ENCODE measurements at places on chromosomes 6 and 20. TPM values are rescaled to one million over a fixed set of nuclear protein-coding genes. Genes with fewer than 3 reads are reported as not detected.

DNA sequence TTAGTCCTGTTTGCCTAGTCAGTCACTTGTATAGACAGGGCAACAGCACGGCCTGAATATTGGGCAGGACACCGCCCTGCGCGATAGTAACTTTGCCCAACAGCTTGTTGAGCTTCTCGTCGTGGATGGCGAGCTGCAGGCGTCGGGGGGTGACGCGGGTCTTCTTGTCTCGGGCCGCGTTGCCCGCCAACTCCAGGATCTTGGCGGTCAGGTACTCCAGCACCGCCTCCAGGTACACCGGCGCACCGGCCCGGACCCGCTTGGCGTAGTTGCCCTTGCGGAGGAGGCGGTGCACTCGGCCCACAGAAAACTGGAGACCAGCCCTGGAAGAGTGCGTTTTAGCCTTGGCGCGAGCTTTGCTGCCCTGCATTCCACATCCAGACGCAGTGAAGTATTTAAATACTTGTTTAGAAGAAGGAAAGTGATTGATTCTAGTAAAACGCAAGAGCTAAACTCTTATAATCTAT lies 92.8 kb upstream of the BTN3A2 start:
- H3K27ac ChIP-seq: no peak overlapping the region
- peaks cover 6% of the 10 kb centered on the region for H3K27me3 ChIP-seq
- DNase-seq: no peak
- peaks cover 27% of the 10 kb centered on the region for H3K4me1 ChIP-seq
- no peak overlapping the region for H3K4me3 ChIP-seq

- H3K27me3 ChIP-seq: no peaks in the 10 kb centered on the region
- H3K4me1 ChIP-seq: no peaks in the 10 kb centered on the region
- no peaks in the 10 kb centered on the region for H3K36me3 ChIP-seq
- no peak for DNase-seq
Measured at GRCh38 chr6:154672086-154672485, 61.1 kb upstream of the SCAF8 start.

DNA sequence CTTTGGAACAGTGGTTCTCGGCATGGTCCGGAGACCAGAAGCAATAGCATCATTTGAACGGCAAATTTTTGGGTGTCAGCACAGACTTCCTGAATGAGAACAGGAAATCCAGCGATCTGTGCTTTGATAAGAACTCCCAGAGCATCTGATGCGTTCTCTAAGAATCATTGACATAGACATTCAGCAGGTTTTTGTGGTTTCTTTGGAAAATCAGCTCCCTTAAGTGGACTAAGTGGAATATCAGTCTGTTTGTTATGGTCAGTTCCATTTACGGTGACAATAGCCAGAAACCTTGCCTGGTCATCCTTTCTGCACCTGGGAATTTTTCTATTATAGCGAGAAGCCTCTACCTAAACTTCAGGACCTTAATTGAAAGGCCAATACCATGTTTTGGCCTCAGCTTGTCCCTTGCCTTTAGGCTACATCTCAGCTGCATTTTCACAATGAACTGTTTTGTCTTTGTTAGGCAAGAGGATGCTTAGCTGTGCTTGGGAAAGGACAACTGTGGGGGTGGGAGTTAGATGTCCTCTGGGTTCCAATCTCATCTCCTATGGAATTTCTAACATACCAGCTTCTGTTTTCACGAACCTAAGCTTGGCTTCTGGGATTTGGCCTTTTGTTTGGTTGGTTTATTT lies 299.7 kb downstream of the CDKAL1 start:
- H3K36me3 ChIP-seq: peaks cover 19% of the 10 kb centered on the region
- peaks cover 35% of the 10 kb centered on the region for H3K4me1 ChIP-seq
- H3K4me3 ChIP-seq: no peak overlapping the region
- H3K27me3 ChIP-seq: no peaks in the 10 kb centered on the region
- DNase-seq: no peak

DNA sequence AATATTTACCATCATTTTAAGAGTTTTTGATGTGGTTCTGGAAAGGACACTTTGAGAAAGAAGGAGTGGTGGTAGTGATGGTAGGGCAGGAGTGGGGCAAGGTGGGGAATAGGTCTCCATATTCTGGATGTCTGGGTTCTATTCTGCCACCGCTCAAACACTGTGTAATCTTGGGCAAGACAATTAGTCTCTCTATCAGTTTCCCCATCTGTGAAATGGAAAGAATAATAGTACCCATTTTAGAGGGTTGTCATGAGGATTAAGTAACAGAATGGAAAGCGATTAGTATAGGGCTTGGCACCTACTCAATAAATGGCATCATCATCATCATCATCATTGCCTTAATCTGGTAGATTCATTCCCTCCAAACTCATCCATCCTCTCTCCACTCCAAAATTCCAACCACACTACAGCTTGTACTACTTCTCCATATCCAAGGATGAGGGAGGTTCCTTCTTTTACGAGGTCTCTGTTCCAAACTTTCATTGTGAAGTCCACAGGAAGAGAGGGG lies 982 bp upstream of the GGT7 start:
- no peak for DNase-seq
- H3K27me3 ChIP-seq: no peaks in the 10 kb centered on the region
- peak overlapping the region; percentile 76 for H3K4me3 ChIP-seq
- H3K27ac ChIP-seq: peak overlapping the region; percentile 52
- peaks cover 5% of the 10 kb centered on the region for H3K36me3 ChIP-seq

LHFPL5 gene
- not detected for total RNA-seq

GRCh38 chr6:74346936-74347535 lies 651.0 kb downstream of the CD109 start:
- no peaks in the 10 kb centered on the region for H3K4me1 ChIP-seq
- H3K27ac ChIP-seq: no peak overlapping the region

NMBR gene
- total RNA-seq: not detected

- peaks cover 12% of the 10 kb centered on the region for H3K4me1 ChIP-seq
- peaks cover 93% of the 10 kb centered on the region for H3K27me3 ChIP-seq
- H3K27ac ChIP-seq: no peak overlapping the region
- H3K36me3 ChIP-seq: peaks cover 8% of the 10 kb centered on the region
- no peak for DNase-seq
- no peak overlapping the region for H3K4me3 ChIP-seq
Measured at GRCh38 chr6:28825732-28826293, 98.0 kb downstream of the TRIM27 start.

ARFGEF3 gene
- 1.7 TPM for total RNA-seq

DNA sequence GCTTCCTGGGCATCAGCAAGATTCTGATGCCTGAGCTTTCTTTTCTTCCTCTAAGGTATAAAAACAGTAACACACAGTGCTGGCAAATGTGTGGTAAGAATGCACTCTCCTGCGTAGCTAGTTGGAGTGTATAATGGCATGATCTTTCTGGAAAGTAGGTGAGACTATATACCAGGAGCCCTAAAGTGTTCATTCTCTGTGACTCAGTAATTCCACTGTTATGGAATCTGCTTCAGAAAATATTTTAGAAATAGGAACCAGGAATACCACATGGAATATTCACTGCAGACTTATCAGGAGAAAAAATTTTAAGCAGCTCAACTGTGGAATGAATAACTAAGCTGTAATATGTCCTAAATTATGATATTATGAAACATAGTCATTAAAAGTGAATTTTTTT lies 16.9 kb upstream of the CSE1L start:
- DNase-seq: no peak
- H3K4me1 ChIP-seq: no peaks in the 10 kb centered on the region
- H3K36me3 ChIP-seq: peaks cover 14% of the 10 kb centered on the region

DNA sequence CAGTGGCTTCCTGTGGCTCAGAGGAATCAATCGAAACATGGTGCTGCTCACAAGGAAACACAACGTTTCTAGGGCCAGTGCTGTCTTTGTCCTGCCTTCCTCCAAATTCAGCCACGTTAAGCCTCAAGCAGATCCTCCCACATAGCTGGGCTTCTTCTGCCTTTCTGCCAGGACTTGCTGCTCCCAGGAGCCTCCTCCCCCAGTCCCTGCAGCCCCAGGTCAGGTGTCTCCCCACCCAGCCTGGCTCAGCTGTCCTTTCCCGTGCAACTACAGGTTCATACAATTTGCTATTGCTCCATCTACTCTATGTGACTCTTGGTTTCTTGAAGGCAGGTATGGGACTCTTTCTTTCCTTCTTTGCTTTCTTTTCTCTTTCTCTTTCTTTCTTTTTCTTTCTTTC lies 215.3 kb upstream of the RNF24 start:
- no peak overlapping the region for H3K4me3 ChIP-seq
- H3K27me3 ChIP-seq: peaks cover 9% of the 10 kb centered on the region
- no peak for DNase-seq
- H3K4me1 ChIP-seq: no peaks in the 10 kb centered on the region
- H3K27ac ChIP-seq: no peak overlapping the region

GRCh38 chr20:19433371-19434350 lies 221.2 kb downstream of the SLC24A3 start:
- DNase-seq: no peak
- H3K4me1 ChIP-seq: peaks cover 3% of the 10 kb centered on the region
- H3K27me3 ChIP-seq: no peaks in the 10 kb centered on the region
- no peak overlapping the region for H3K4me3 ChIP-seq

DNA sequence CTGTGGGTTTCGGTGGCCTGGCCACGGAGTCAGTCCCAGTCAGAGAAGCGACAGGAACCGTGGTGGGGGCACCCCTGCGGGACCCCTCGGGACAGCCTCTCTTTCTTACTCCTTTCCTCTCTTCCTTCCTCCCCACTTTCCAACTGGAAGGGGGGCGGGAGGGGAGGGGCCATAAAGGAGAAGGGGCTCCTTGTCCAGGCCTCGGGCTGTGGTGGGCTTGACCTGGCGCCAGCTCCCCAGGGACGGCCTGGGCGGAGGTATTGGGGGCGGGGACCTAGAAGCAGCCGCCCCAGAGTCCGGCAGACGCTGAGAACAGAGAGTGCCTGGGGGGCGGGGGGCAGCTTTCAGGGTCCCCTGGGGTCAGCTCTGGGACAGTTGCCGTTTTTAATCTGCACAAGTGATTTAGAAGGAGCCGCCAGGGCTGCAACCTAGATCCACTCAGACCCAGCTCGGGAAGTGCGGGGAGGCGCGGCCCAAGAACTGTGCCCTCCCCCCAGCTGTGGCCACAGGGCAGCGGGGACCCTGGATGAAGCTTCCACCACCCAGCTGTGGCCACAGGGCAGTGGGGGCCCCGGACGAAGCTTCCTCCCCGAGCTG lies 6.4 kb upstream of the ABHD16B start:
- no peak overlapping the region for H3K4me3 ChIP-seq
- H3K4me1 ChIP-seq: peaks cover 33% of the 10 kb centered on the region
- H3K27me3 ChIP-seq: peaks cover 4% of the 10 kb centered on the region
- no peak overlapping the region for H3K27ac ChIP-seq
- no peaks in the 10 kb centered on the region for H3K36me3 ChIP-seq

- no peak for DNase-seq
- H3K27me3 ChIP-seq: peaks cover 20% of the 10 kb centered on the region
- H3K4me1 ChIP-seq: no peaks in the 10 kb centered on the region
- no peaks in the 10 kb centered on the region for H3K36me3 ChIP-seq
- no peak overlapping the region for H3K4me3 ChIP-seq
Measured at GRCh38 chr6:32387589-32388340, 16.1 kb upstream of the TSBP1 start.

CCDC170 gene
- not detected for total RNA-seq

MOXD1 gene
- total RNA-seq: not detected

DNA sequence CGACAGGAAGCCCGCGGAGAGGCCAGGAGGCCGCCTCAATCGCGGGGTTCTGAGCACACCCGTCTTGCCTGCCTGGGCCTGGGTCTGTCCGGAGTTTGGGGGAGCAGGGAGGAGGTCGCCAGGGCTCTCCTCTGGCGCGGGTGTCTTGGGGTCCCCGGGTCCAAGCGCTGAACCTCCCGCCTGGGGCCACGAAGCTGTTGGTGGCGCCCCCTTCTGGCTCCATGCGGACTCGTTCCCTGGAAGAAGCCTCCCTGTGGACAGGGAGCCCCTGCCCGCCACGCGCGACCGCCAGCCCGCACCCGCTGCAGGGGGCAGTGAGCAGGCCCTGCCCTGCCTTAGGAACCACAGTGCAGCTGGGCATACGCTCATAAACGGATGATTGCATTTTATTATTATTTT lies 44.7 kb downstream of the MCUR1 start:
- no peaks in the 10 kb centered on the region for H3K36me3 ChIP-seq
- DNase-seq: peak; percentile 23
- no peak overlapping the region for H3K4me3 ChIP-seq

DNA sequence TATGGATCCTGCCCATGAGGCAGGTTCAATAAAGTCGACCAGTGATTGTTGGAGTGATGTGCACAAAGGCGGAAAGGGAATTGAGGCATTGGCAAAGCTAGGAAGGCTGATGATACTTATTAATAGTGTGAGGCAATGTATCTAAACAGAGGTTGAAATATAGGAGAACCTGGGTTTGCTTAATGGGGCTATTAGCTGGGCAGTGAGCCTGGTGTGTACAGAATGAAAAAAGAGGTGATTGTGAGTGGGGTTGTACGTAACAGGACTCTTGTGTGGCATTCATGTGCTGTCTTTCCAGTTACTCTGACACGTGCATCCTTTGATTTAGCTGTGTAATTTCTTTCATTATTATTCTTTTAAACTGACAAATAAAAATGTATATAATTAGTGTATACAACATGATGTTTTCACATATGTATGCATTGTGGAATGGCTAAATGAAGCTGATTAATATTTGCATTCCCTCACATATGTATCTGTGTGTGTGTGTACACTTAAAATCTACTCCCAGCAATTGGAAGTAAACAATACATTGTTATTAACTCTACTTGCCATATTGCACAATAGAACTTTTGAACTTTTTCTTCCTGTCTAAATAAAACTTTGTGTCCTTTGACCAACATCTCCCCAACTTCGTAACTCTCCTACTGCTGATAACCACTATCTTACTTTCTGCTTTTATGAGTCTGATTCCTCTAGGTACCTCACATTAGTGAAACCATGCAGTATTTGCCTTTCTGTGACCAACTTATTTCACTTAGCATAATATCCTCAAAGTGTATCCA lies 220.5 kb upstream of the SLC35B3 start:
- H3K27me3 ChIP-seq: no peaks in the 10 kb centered on the region
- H3K4me3 ChIP-seq: no peak overlapping the region
- no peaks in the 10 kb centered on the region for H3K36me3 ChIP-seq
- DNase-seq: no peak
- no peaks in the 10 kb centered on the region for H3K4me1 ChIP-seq

DNA sequence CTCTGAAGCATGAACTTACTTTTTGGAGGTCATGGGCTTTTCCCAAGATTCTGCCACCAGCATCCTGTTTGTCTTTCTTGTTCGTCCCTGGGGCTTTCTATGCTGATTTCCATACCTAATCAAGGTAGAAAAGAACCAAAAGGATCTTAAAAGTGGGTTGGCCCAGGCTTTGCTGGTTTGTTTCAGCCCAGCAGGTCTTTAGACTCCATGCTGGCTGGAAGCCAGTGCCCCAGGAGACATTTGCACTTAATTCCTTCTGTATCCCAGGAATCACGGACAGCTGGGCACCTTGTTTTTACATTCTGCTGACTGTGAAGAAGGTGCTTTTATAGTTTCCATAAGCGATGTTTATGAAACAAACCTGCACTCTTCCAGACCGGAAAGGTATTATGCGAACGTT lies 195.9 kb downstream of the CDH4 start:
- no peak overlapping the region for H3K4me3 ChIP-seq
- no peaks in the 10 kb centered on the region for H3K4me1 ChIP-seq
- H3K27ac ChIP-seq: no peak overlapping the region
- DNase-seq: no peak
- peaks cover 7% of the 10 kb centered on the region for H3K27me3 ChIP-seq

SPATS1 gene
- not detected for total RNA-seq

Data from activated naive CD8-positive, alpha-beta T cell treated with anti-CD3 and anti-CD28 coated beads for 36 hours (primary cell).